ENCODE measurements at places on chromosomes 12 and 14. TPM values are rescaled to one million over a fixed set of nuclear protein-coding genes. Genes with fewer than 3 reads are reported as not detected.
A peak's percentile ranks its signal among the peaks of the same experiment; 100 is the strongest.

The GPR137C gene
- total RNA-seq, result 2.3 TPM

DNA sequence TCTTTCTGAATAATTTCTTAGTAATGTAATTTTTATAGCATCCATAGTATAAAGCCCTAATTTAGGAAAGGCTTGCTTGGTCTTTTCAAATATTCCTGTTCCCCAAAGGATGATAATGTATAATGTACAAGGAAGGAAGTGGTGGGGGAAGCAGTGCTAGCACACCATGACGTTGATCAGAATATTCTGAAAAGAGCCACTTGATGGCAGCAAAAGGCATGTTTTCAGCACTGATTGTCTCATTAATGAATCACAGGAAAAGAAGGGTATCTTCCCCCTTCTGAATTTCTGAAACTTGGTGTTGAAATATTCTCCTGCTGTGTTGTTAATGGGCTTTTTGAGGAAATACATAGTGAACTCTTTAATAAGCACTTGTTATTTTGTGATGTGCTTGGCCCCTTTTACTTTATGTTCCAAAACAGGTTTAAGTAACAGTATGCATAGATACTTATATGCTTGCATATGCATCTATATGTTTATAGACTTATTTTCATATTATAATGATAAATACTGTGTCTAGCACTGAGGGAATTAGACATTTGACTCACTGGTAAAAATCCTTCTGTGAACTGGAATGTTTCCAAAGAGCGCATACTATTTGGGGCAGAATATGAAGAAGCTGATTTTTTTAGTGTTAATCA lies 122.0 kb downstream of the TMEM117 start:
- peak; percentile 64 for DNase-seq

GRCh38 chr14:38224338-38224737 lies 16.6 kb downstream of the SSTR1 start:
- no peak for DNase-seq

DNA sequence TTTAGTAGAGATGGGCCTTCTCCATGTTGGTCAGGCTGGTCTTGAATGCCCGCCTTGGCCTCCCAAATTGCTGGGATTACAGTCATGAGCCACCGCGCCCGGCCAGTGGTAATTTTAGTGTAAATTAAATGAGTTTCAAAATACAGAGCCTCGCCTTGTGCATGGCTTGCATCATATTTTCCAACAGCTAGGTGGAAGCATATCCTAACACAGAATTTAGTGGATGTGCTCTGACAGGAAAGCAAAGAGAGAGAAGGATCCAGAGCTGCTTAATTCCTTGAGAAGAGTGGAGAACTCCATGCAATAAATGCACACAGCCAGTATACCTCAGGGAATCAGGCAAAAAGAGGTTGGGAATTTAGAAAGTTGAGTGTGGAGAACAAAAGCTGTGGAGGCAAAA lies 2.5 kb downstream of the OR6C2 start:
- no peak for DNase-seq

DNA sequence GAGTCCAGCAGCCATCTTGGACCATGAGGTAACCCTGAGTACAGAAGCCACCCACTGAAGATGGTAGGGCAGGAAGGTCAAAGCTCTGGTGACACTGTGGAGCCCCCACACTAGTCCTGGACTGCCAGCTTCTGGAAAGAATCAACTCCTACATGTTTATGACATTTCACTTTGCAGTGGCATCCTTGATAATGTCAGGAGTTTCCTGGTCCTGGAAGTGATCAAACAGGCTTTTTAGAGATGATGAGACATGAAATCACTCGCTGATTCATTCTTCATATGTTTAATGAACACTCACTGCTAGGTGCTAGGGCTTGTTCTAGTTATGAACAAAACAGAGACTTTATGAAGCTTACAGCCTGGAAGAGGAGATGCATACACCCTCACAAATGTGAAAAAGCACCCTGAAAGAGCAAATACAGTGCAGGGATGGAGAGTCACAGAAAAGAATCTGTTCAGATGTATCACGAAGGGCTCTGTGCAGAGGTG lies 15.8 kb upstream of the HNF1A start:
- DNase-seq, result no peak

DNA sequence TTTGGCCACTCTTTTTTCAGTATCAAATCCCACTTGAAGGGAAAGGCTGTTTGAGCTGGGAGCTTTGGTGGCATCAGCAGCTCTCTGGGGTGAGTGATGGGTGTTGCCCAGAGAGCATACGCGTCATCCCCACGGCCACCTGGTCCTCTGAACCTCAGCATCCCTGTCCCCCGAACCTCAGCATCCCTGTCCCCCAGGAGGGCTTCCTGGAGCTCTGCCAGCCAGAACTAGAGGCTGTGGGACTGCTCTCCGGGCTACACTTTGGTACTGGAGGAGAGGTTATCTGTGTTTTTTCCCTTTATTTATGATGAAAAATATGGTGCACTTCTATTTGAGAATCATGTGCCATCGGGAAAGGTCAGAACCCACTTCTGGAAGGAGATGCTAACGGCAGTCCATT lies 131.5 kb upstream of the RTL1 start:
- no peak for DNase-seq

- no peak for DNase-seq
Observed at GRCh38 chr14:34174973-34175372, 224.1 kb upstream of the EGLN3 start.

GRCh38 chr12:23211384-23212320 lies 586.7 kb downstream of the ETNK1 start:
- no peak for DNase-seq

Measured in LHCN-M2 (cell line).